SJCRH30 (cell line): ENCODE measurements at places on chromosomes 7 and 10.

DNA sequence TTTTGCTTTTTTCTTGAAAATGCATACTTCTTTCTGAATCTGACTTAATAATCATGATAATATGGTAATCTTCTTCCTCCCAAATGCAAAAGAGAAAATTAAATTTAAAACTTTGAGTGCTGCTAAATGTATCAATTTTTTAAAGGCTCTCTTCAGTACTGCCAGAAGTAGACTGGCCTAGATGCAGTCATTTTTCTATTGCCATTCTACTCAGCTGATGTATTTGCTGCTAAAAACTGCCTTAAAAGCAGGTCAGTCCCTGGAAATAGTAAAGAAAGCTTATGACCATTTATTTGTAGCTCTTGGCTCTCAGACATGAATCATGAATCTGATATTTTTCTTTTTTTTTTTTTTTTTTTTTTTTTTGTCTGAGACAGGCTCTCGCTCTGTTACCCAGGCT, 28.5 kb downstream of the NAPEPLD start:
- no peak for DNase-seq

DNA sequence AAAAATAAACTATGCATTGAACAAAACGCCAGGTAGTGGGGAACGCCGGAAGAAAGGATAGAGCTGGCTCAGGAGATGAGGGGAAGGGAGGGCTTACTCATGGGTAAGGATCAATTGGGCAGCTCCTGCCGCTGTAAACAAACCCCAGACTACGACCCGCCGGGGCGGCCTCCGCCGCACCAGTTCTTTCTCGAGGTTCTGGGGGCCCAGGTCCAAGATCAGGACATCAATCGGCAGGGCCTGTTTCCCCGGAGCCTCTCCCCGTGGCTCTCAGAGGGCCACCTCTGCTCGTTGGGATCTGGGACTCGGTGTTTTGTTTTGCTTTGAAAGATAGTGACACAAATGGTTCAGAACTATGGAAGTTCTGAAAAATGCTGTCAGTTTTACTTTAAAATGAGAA, 140.4 kb downstream of the ELFN1 start:
- no peak for DNase-seq

DNA sequence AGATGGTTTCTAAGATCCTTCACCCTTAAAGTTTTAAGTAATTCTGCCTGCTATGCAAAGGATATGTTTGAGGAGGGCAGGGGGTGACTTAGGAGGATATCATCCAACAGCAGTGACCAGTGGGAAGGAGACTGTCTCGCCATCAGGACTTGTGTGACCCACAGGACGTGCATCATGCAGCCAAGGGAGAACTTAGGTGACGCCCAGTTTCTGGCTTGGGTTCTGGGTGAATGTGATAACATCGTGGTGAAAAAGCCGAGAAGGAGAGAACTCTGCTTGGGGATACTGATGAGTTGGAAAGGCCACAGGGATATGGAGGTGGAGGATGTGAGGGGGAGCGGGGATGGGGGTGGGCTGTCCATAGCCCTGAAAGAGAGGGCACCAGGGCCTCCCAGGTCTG, 3.8 kb downstream of the WIPI2 start:
- DNase-seq: no peak

DNA sequence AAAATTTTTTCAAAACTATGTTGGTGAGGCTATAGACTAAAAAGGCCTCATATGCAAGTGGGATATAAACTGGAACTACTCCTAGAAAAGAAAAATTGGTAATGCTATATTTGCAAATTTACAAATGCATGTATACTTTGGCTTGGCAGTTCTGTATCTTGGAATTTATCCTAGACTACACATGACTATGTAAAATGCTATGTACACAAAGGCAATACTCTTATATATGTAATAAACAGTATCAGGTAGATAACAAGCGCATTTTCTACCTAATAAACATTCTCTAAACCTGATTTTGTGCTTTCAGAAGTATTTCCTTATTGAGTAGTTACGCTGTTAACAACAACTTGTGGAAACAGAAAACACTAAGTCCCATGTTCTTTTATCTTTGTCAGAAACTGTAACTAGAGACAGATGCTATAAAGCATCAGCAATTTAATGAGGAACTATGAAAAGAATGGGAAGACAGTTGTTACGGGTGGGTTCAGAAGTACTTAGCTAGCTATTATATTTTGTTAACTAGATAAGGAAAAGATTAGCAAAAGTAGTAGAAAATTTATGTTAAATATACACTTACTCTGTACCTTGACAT, 107.8 kb downstream of the ARHGAP12 start:
- DNase-seq: no peak

DNA sequence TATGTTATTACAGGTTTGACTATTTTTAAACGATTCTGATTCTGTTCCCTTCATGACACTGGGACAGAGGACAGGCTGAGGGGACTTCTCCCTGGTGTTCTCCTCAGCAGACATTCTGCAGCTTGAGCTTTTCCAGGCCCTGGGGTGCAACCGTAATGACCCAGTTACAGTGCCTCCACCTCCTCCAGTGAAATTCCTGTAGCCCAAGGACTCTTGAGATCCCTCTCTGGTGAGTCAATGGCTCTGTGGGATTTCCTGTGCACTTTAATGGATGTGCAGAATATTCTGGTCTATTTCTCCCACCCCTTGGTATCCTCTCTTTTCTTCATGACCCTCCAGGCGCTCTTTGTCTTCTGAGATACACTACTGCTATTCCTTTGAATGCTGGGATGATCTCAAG, 319.3 kb downstream of the INHBA start:
- no peak for DNase-seq

- DNase-seq: no peak
Measured at GRCh38 chr7:1018334-1018695, 26.0 kb upstream of the GPR146 start.

DNA sequence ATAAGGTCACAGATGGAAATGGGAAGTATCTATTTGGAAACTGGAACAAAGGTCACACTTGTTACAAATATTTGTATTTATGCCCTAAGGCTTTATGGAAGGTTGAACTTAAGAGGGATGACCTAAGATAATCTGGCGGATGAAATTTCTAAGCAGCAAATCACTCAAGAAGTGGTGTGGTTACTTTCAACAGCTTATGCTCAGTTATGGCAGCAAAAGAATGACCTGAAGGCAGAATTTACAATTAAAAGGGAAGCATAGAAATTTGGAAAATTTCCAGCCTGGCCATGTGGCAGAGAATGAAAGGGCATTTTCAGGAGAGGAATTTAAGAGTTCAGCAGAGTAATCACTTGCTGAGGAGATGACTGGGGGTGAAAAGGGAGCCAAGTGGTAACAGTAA, 95.8 kb upstream of the TNS3 start:
- DNase-seq: peak; percentile 19

- no peak for DNase-seq
Measured at GRCh38 chr7:25694699-25695098, 457.3 kb upstream of the NFE2L3 start.

DNA sequence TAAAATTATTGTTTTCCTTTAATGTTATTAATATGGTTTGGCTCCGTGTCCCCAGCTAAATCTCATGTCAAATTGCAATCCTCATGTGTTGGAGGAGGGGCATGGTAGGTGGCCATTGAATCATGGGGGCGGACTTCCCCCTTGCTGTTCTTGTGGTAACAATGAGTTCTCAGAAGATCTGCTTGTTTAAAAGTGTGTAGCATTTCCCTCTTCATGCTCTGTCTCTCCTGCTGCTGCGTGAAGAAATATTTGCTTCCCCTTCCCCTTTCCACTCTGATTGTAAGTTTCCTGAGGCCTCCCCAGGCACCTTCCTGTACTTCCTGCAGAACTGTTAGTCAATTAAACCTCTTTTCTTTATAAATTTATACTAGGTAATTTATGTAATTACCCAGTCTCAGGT, 27.5 kb downstream of the VIM start:
- DNase-seq: no peak

- no peak for DNase-seq
Measured at GRCh38 chr10:114894911-114895310, 43.1 kb upstream of the TRUB1 start.

DNA sequence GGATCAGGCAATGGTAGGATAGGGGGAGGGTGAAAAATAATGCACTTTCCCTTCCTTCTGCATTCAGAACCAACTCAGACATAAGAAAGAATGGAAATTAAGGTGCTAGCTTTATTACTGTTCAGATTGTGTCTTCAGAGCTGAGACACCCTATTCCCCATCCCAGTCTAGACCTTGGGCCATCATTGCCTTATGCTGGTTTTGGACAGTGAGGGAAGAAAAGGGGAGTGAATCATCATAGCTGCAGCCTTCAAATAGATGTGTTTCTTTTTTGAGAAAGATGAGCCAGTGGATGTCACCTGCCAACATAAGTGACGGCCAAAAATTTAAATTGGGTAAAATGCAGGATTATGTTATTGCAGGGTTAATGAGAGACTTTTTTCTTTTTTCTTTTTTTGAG, 27.0 kb upstream of the TOMM7 start:
- no peak for DNase-seq
